ENCODE measurements at places on chromosomes 1 and 21.

GRCh38 chr1:223741861-223742260, 29.5 kb downstream of the CAPN2 start:
- DNase-seq, result no peak

- DNase-seq, result no peak
Observed at GRCh38 chr1:78236716-78237115, 190.9 kb downstream of the GIPC2 start.

GRCh38 chr1:101945884-101946283, 50.8 kb downstream of the OLFM3 start:
- DNase-seq, result no peak

DNA sequence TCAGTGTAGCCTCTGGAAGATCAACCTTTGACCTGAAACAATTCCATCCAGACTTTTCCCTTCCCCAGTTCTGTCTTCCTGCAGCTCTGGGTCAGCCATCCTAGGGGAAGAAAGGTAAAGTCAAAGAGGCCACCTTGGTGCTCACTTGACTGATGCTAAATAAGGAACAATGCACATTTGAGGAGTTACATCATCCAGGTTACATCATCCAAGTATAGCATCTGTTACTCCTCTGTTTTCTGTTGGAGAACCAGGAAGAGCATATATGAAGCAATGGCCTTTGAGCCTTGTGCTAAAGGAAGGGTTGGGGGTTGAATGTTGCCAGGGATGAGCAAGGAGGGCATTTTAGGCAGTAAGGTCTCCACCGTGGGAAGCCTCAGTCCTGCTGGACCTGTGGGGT, 3.1 kb upstream of the DSCAM start:
- no peak for DNase-seq

DNA sequence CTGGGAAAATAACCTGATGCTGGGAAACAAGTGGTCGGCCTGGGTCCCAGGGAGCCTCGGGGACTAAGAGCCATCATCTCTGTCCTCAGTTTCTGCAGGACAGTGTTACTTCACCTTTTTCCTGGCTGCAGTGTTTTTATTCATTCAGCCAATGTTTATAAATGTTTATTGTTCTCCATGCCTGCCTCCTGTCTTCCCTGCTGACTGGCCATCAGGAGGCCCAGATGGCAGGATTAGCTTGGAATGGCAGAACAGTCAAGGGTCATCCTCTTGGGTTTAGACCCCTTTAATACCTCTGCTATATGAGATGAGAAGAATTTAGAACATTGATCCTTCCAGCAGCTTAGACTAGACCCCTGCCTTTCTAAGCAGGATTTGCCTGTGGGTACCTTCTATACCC, 13.3 kb downstream of the MAPKAPK2 start:
- no peak for DNase-seq

DNA sequence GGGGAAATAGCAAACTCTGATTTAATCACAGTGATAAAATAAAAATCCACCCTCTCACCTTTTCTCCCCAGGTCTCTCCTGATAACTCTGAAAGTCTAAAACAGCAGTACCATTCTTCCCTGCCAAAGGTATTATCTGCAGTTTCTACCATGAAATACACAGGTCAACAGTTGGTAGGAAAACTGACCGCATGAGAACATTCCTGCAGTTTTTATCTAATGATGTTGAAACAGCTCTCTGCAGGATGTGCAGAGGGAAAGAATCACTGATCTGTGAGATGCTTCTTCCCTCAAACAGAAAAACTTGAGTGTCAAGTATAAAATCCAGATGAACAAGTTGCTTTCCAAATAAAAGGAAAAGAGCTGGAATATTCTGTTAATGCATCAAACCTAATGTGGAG, 39.1 kb downstream of the KCNJ6 start:
- DNase-seq, result no peak

- no peak for DNase-seq
Observed at GRCh38 chr1:68173936-68174737, 58.2 kb downstream of the WLS start.

DNA sequence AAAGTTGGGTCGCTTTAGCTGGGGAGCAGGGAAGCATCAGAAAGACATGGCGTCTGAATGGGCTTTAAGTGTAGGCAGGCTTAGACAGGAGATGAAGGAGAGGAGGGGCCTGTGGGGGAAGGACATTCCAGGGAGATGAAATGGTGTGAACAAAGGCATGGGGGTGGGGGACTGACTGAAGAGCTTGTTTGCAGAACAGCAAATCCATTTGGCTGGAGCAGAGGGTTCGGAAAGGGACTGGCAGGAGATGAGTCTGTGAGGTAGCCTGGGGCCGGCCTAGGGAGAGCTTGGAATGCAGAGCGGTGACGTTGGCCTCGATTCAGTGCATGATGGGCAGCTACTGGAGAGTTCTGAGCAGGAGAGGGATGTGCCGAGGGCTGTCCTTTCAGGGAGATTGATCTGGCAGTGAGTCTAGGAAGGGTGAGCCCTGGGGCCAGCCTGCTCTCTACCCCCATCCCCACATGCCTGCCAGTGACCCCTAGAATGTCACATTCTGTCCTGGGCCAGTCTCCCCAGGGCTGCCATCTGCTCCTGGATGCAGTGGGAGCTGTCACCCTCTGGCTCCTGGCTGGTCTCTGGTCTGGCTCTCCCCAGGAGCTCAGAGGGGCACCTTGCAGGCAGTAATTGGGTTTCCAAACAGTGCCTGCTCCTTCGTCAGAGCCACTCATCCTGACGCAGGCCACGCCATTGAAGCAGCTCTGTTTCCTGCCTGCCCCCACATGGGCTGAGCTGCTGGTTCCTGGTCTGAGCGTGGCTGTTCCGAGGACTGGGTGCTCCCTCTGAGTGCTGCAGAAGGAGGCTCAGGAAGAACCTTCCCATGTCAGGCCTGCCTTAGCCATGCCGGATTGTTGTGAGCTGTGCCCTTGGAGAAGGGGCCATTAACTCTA, 22.3 kb upstream of the TMEM222 start:
- DNase-seq, result peak; percentile 79

DNA sequence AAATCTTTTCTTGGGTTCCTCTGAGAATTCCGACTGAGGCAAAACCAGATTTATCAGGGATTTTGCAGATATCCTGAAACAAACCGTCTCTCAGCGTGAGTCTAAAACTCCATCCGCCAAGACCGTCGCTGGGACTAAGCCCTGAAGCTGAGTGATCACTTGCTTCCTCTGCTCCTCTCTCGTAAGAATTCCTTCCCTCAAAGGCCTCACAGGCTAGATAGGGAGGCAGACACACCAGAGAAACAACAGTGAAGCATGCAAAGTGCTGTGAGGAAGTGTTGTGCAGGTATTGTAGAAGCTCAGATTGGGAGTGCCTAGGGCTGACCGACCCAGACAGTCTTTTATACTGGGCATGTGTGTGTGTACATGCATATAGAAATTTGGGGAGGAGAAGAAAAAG, 119.1 kb downstream of the RGS7 start:
- no peak for DNase-seq

DNA sequence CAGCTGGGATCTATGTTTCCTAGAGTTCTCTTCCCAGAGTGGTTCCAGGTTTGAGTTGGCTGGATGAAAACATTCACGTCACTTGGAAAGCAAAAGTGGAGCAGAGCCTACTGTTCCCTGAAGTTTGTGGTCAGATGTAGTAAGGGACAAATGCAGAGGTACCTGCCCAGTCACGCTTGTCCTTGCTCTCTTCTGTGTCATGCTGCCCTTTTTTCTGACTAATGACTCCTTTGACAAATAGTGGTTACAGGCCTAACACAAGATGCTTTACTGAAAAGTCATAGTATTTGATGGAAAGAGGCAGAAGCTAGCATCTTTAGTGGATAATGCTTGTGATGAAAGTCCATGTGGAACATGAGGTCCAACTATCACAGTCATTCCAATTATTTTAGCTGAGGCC, 881.4 kb upstream of the B3GALT2 start:
- no peak for DNase-seq

- no peak for DNase-seq
Observed at GRCh38 chr1:209648931-209649776, 3.1 kb downstream of the LAMB3 start.

DNA sequence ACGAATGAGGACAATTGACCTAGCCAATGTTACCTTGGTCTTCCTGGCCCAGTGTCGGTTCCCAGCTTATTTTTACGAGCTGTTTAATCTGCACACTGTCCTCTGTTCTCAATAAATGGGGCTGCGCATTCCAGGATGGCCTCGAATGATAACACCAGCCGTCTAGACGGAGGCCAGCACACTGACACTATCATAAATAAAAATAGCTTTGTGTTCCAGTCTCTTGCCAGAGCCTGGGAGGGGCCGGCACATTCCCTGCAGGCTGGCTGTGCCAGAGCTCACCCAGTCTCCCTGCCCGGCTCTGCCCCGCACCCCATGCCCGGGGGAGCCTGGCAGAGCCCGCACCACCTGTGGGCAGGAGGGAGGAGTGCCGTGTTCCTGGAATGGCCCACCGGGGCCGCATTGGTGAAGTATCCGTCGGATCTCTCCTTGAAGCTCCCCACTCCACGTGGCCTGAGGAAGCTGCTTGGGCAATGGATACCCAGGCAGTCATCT, 92.1 kb downstream of the SPSB1 start:
- no peak for DNase-seq

DNA sequence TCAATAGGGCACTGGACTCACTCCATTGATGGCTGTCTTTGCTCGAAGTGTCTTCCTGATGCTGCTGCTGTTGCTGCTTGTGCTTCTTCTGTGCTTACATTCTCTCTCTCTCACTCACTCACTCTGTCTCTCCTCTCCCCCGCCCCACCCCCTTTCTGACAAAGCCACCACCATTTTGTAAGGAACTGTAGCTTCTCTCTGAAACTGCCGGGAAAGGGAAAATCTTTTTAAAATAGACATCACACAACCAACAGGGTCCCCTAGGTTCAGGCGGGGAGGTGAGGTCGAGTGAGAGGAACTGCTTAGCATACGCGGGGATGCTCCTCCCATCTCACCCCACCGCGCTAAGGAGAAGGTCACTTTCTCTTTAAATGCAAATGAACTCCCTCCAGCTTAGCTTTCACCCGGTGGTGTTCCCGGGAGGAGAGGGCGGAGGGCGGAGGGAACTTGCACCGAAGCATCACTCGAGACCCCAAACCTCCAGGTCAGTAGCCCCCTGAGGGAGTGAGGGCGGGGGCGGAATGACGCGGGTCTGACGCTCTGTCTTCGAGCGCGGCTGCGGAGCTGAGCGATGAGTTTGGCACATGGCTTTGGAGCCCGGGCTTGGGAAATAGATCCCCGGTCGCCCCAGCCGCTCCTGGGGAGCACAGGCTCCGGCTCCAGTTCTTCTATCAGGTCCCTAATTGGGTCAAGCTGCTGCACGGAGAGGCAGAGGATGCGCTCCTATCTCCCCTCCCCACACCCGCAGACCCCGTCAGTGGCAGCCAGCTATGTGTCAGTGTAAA, at the start of gene CCDC28B:
Gene CCDC28B (plus strand): TSS at position 370 of the 785 bp plus-strand sequence. CDS start 1,341 bp downstream, outside the sequence.
- DNase-seq, result peak; percentile 86

DNA sequence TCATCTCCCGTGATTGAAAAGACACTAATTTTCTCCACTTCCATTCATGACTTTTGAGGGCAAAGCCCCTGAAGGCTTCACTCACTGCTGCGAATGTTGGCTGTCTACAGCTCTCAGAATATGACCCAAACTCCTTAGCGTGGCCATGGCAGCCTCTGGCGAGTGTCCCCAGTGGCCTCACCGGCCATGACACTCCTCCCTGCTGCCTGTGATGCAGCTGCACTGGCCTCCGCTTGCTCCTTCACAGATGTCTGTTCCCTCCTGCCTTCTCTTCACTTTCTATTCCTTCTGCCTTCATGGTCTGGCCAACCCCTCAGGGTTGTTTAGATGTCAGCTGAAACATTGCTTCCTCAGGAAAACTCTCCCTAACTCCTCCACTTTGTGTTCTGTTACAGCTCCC, 30.8 kb upstream of the PTPRF start:
- DNase-seq, result no peak
